ENCODE measurements at places on chromosomes 13 and 19.

GRCh38 chr13:51311231-51311630 is 28.3 kb upstream of the SERPINE3 start:
- no peak for DNase-seq

DNA sequence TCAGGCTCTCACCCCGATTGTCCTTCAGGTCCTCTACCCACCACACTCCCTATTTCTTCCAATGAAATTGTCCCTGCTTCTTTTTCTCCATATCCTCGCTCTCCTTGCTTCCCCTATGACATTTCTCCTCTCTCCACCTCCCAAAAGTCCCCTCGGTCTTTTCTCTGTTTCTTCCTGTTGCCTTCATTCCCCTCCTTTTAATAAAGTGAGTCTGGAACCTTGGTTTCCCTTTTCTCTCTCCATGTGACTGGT is 676 bp upstream of the ZNF574 start:
- DNase-seq: no peak

DNA sequence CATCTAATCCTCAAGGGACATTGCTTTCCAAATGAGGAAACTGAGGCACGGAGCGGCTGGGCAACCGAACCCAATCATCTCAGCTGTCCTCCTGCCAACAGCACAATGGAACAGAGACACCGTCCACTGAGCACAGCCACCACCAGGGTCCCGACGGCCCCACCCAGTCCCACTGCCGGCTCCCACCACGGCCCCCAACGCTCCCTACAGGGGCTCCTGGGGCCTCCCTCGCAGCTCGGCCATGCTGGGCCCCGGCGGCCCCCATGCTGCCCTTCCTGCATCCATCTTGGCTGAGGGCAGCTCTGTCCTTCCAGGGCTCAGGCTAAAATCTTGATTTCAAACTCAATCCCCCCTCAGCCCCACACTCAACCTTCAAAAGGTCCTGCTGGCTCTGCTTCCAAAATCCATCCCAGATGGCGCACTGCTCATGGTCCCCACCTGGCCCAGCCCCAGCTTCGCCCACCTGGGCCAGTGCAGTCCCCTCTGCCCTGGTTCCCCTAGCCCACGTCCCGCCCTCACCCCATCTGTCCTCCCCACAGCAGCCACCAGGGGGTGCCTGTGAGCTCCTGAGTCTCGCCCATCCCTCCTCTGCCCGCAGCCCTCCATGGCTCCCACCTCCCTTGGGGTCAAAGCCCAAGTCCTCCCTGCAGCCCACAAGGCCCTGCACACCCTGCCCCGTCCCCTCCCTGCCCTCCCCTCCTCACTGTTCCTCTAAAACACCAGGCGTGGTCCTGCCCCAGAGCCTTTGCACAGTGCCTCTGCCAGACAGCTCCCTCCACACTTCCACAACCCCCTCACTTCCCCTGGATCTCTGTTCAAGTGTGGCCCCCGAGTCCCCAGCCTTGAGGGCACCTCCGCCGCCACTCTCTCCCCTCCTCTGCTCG is 7.9 kb downstream of the PIP5K1C start:
- no peak for DNase-seq

DNA sequence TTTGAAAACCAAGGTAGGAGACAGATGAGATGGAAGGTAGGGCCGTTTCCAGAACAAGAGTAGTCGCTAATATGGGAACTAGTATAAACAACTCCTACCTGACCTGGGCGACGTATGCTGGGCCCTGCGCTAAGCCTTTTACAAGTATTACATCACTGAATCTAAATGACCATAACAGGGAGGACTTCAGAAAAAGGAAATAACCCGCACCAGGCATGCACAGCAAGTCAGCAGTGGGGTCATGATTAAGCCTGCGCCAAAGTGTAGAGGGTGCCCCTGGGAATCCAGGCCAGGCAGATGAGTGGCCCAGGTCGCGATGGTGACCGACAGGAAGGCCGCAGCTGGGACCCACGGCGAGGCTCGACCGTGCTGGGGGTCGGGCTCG is 613 bp downstream of the ATP13A1 start:
- no peak for DNase-seq

DNA sequence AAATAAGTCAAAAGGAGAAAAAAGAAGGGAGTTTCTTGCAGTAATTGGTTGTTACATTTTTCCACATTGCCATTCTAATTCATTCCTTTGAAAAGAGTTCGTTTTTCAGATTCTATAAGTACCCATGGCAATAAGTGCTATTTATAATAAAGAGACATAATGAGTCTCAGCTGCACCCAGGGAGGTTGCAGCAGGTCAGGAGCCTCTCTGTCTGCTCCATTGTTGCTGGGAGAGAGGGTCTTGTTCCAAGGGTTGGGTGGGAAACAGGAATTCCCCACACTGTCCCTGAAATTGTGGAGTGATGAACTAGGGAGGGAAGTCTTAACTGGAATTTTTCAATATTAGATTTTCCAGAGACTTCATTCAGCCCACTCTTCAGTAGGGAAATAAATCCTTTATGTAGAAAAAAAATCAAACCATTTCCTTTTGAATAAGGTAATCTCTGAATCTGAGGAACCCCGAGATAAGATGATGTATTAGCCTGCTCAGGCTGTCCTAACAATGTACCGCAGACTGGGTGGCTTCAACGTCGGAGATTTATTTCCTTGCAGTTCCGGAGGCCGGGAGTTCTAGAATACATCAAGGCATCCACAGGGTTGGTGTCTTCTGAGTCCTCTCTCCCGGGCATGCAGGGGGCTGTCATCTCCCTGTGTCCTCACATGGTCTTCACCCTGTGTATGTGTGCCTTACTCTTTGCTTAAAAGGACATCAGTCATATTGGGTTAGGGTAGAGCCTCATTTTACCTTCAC is 342.7 kb upstream of the TMTC4 start:
- DNase-seq: no peak

DNA sequence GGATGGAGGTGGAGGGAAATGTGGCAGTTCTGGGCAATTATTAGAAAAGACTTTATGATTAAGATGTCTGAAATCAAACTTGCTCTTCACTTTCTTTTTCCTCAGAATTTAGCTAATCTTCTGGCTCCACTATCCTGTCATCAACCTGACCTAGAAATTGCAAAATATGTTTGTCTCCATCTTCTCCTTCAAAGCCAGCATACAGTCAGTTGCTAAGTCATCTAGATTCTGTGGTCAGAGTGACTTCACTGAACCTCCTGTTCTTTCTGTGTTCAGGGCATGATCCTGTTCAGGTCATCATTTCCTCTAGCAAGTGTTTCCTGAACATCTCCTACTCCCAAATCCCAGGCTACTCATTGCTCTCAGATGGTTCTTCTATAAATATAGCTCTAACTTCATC is 10.8 kb upstream of the CCNA1 start:
- no peak for DNase-seq

GRCh38 chr13:30022256-30022655 is 171.8 kb upstream of the UBL3 start:
- no peak for DNase-seq

GRCh38 chr13:43132257-43132656 is 108.9 kb downstream of the DNAJC15 start:
- no peak for DNase-seq

DNA sequence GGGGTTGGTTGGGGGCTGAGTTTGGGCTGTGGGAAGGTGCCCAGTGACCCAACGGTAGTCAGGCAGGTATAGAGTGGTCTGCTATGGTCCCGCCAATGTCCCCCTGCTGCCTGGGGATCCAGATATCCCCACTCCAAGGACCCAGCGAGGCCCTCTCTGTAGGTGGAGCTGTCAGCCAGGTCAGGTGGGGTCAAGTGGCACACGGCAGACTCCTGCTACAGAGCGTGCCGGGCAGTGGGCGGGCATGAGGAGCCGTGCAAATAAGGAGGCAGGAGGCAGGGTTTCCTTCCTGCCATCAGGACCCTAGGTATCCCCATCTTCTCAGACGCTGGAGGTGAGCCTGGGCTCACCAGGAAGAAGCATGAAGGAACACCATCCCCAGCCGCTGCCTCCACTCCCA is 14.9 kb downstream of the EVI5L start:
- no peak for DNase-seq

GRCh38 chr13:109704771-109705635 is 81.4 kb downstream of the IRS2 start:
- no peak for DNase-seq

- no peak for DNase-seq
Observed at GRCh38 chr13:73248711-73249580, 190.1 kb downstream of the KLF5 start.

DNA sequence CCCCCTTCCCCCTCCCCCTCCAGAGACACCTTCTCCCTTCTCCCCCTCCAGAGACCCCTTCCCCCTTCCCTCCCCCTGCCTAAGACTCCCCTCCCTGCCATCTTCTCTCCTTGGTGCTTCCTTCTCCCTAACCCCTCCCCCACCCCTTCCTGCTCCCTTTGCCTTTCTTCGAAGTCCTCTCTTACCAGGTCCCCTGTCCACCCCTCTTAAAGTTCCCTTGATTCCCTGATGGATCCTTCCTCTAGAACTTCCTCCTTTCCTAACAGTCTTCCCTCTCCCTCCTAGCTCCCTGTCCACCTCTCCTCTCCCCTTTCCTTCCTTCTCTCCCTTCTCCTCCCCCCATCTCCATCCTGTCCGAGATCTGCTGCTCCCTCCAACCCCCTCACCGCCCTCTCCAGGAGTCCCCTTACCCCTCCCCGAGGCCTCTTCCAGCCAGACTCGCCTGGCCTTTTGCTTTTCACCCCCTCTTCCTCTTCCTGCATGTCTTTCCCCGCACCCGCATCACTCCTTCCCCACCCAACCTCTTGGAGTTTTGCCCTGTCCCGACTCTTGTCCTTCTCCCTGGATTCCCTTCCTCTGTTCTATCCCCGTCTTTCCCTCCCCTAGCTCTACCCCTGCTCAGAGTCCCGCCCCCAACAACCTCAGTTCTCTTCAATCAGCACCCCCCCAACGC is 3.1 kb downstream of the TNFSF9 start:
- no peak for DNase-seq

DNA sequence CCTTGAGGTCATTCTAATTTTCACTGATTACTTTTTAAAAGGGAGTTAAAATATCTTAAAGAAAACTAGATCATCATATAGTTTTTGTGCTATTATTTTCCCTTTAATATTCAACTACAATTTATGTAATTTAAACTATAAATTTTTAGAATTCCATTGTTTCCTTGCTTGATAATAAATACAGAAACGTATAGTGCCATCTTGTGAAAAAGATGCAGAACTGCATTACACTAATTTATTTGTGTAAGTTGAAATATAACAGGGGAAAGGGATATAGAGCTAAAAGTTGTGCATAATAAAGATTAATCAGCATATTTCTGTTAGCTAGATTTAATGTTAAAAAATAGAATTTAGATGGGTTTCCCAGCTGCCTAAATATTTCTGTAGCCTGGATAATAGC is 61.5 kb upstream of the TDRD3 start:
- no peak for DNase-seq

DNA sequence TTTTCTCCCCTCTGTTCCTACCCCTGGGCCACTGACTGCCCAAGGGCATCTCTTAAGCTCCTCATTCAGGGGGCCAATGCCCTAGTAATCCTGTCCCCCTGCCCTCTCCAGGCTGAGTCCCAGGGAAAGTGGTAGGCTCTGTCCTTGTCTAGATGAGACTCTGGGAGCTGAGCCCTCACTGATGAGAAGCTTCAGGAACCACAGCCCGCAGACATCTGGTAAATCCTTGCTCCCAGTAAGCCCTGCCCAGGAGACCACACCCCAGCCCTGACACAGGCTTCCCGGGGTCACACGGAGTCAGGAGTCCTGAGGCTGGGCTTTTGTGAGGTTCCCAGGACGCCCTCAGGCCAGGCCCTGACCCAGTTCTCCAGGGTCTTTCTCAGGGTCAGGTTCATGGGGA is 1.9 kb downstream of the CEACAM4 start:
- DNase-seq: no peak

DNA sequence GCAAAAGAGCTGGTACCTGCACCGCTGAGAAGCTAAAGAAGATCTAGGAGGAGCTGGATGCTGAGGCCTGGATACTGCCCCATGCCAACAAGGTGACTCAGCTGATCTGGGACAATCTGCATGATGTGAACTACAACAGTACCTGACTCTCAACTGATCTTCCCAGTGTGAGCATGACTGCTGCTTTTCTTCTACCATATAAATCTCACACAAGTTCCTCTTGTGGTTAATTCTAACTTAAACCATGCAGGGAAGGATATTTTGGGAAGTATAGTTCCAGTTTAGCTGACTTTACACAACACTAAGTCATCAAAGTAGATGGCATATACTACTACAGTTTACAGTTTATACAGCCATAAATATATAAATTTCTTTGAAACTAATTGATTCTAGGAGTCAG is 91.9 kb downstream of the SLAIN1 start:
- no peak for DNase-seq

DNA sequence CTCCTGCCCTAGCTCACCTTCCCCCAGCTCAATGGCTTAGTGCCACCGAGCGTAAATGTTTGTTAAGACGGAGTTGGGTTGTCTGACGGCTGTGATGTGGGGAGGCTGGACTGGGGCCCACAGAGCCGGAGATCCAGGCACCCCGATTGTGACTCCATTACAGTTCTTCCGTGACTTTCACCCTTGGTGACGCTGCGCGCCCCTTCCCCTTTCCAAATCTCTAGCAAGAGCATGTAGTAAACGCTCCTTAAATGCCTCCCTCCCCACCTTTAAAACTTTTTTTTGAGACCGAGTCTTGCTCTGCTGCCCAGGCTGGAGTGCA is 829 bp downstream of the REEP6 start:
- DNase-seq: no peak

DNA sequence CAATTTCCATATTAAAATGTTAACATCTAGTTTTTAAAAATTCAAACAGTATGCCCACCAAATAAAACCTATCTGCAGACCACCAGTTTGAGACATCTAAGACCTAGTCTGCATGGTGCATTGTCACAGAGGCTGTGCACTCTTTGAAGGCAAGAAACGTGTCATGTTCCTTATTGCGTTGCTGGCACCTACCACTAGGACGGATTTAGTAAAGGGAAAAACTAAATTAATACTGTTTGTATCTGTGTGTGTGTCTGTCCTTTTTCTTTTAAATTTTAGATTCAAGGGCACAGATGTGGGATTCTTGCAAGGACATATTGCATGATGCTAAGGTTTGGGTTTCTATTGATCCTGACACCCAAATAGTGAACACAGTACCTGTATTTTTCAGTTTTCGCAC is 481.4 kb downstream of the UQCRFS1 start:
- no peak for DNase-seq

- peak; percentile 92 for DNase-seq
Observed at GRCh38 chr19:24033963-24034342, 53.0 kb upstream of the ZNF254 start.

- no peak for DNase-seq
Observed at GRCh38 chr13:64369121-64369520, 2861.0 kb downstream of the PCDH9 start.

DNA sequence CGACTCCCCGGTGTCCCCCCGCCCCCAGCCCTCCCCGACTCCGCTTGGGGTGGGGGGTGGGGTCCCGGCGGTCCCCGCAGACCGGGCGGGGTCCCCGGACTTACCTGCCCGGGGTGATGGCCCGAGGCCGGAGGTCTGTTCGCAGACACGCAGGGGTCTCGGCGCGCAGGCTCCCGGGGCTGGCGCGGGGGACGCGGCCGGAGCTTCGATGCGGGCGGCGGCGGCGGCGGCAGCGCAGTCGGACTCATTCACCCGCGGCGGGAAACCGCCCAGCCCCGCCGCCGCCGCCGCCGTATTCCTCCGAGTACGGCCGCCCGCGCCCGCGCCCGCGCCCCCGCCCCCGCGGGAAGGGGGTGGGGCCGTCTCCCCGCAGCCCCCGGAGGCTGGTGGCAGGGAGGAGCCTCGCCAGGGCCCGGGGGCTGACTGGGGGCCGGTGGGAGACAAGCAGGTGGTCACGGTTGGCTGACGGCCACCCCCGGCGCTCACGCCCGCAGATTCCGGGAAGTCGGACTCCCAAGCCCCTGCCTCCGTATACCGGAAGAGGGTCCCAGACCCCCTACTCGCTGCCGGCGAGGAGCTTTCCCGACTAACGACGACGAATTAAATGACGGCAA is at the start of gene C2CD4C:
C2CD4C (minus strand) TSS at position 246 of the 614 bp plus-strand sequence. CDS start 786 bp downstream, outside the sequence.
- no peak for DNase-seq

- DNase-seq: no peak
Observed at GRCh38 chr19:48591021-48591420, 15.5 kb upstream of the SPACA4 start.
